H9 (cell line): ENCODE measurements at places on chromosomes 6 and 20. TPM values are rescaled to one million over a fixed set of nuclear protein-coding genes. Genes with fewer than 3 reads are reported as not detected.

- no peaks in the 10 kb centered on the region for H3K4me1 ChIP-seq
- H3K27me3 ChIP-seq, result no peaks in the 10 kb centered on the region
- no peak for DNase-seq
- no peak overlapping the region for H3K4me3 ChIP-seq
- H3K36me3 ChIP-seq, result no peaks in the 10 kb centered on the region; the same call in 1 of the 2 replicates
- H3K27ac ChIP-seq, result no peak overlapping the region
Measured at GRCh38 chr20:32979201-32979998, 24.8 kb downstream of the SUN5 start.

DNA sequence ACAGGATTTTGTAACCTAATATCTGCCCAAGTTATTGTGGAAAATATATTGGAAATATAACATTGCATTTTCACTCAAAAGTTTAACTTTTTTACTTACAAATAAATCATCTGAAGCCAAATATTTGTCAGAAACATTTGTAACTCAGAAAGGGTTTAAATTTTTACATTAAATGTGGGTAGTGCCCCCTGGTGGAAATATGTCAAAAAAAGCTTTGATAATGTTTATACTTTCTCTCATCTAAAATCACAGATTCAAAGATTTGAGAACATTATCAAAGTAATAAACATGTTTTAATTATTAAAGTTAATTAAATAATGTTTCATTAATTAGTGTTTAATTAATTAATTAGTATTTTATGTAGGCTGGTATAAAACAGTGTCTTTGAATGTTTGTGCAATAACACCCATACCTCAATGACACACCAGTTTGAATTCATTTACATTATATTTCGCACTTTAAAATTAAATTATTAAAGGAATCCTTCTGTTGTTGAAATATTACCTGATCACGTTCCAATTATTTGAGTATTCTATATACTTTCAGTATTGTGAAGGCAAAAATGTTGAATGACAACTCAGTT, 320.1 kb upstream of the FKBP1C start:
- H3K27me3 ChIP-seq, result no peaks in the 10 kb centered on the region
- H3K4me1 ChIP-seq, result no peaks in the 10 kb centered on the region
- H3K27ac ChIP-seq, result no peak overlapping the region
- no peak for DNase-seq
- H3K36me3 ChIP-seq, result peaks cover 2% of the 10 kb centered on the region; the same call in 1 of the 3 replicates

LGSN gene
- 0.13 and 0.22 TPM in 2 replicates for total RNA-seq

- H3K4me1 ChIP-seq, result peaks cover 19% of the 10 kb centered on the region; the same call in 1 of the 2 replicates
- no peak overlapping the region for H3K4me3 ChIP-seq
- no peak overlapping the region for H3K27ac ChIP-seq
- H3K36me3 ChIP-seq, result 0 out of 2 replicates have a peak, but pooled peaks cover 5% of the 10 kb centered on the region
Measured at GRCh38 chr6:40355532-40355931, 231.6 kb downstream of the LRFN2 start.

POLR3F gene
- total RNA-seq, result 16.1 and 17.6 TPM in 2 replicates
